ENCODE measurements at places on chromosomes 2 and 18.

DNA sequence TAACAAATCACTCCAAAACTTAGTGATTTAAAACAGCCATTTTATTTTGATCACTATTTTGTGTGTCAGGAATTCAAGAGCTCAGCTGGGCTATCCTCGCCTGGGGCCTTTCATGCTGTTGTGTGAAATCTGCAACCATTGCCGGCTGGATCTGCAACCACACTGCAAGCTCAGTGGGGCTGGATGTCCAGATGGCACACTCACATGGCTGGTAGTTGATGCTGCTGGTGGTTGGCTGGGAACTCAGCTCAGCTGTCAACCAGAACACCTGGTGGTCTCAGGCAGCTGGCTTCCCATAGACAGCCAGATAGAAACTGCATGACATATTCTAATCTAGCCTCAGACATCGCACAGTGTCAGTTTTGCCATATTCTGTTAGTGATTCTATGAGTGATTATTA is 30.6 kb upstream of the AP1S3 start:
- DNase-seq: no peak

GRCh38 chr2:57204364-57204763 is 842.2 kb upstream of the VRK2 start:
- no peak for DNase-seq

DNA sequence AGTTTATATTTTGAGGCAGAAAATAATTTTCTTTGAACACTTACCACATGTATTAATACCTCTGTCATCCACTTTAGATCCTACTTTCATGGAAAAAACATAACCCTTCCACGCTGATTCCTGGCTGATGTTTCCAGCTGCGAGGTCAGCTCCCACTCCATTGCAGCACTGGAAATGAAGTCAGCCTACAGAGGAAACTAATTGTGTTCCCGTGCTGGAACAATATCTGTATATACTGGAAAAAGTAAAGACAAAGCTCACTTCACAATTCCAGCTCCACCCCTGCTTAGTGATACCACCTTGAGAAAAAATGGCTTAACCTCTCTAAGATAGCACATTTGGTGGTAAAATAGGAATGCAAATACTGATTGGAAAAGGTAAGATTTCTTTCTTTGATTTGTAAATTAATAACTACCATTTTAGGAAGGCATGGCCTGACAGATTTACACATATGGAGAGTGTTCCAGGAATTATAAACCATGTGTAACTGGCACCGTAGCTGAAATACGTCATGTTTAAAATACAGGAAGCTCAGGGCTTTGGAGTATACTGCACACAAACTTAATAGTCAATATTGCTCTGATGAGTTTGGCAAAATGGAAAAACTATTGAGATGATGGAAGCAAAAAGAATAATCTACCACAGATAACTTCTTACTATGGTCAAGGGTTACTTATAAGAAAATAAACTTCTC is 90.0 kb downstream of the TRIB2 start:
- DNase-seq: no peak

- no peak for DNase-seq
These were observed 32.4 kb downstream of the MOGAT1 start for GRCh38 chr2:222703886-222704285.

DNA sequence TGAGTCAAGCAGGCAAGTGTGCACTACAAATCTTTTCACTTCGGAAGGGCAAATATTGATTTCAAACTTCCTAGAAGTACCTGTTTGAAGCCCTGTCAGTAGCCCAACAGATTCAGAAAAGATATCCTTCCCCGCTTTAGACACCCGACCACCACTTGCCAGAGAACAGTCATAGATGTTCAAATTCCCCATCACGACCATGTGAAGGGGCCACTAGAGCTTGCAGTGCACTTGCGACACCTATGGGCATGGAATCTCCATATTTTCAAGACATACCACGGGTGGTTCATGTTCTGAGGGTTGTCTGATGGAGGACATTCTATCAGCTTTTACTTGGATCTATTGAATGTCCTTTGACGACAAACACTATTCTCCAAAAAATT is 23.8 kb downstream of the GNLY start:
- no peak for DNase-seq

DNA sequence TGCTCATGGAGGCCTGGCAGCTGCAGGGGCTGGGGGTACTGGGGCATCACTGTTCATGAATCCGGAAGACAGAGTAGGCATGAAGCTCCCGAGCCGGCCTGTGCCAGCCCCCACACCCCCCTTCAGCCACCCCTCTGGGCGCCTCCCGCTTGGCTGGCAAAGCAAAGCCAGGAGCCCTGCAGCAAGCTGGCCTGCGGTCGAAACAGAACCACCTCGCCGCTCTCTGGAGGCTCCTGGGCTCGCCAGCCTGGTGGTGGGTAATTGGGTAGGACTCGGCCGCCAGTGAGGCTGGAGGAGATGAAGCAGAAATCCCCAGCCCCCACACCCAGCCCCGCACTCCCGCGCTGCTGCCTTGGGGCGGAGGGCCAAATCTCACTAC is 70.9 kb upstream of the GPC1 start:
- DNase-seq: no peak

DNA sequence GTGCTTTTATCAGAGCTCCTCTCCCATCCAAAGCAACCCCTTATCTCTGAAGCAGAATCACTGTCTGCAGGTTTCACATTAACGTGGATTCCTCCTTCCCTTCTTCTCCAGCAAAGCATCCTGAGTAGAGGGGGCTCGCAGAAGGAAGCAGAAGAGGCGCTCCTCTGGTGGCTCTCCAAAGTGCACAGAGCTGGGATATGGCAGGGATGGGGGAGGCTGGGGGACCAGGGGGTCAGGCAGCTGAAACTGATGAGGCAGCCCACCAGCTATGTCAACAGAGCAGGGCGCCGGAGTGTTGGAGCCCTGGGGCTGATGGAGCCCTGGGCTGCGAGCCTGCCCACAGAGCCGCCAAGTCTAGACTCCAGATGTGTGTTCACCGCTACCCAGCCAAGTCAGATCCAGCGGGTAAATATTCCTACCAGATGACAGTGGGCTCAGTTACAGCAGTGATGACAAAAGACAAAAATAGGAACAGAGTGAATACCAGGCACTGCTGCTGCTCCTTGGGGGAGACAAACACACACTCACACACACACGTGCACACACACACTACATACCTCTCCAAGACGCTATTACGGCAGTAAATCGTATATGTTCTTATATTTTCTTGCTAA is 678.3 kb upstream of the ID2 start:
- DNase-seq: no peak

- no peak for DNase-seq
These were observed 147.0 kb downstream of the GCA start for GRCh38 chr2:162490761-162491470.

DNA sequence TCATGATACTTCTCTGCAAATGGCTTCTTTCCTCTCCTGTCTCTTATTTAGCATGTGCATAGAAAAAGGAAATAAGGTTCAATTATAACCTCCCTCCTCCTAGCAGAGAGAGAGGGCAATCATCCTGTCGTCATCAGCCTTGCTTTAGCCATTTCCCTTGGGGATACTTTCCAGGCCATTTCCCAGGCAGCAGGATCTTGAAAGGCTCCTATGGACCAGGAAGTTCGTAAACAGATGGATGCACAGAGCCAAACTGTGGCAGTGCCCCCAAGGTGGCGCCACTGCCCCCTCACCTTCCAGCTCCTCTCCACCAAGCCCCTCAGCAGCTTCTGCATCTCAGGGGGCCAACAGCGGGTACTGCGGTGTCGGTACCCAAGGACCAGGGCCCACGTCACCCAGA is 157.4 kb downstream of the DTNA start:
- DNase-seq: no peak

DNA sequence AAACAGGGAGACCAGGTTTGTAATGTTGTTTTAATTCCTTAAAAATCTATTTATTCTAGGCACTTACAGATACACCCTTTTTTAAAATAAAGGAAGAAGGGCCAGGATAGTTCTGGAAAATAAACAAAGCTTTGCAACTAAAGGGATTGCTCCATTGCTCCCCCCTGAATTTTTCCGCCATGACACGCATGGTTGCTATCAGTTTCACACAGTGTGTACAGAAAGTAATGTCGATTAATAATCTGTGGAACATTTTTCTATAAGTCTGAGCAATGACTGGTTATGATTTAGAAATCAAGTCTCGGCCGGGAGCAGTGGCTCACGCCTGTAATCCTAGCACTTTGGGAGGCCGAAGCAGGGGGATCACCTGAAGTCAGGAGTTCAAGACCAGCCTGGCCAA is 90.8 kb downstream of the GAREM1 start:
- no peak for DNase-seq

DNA sequence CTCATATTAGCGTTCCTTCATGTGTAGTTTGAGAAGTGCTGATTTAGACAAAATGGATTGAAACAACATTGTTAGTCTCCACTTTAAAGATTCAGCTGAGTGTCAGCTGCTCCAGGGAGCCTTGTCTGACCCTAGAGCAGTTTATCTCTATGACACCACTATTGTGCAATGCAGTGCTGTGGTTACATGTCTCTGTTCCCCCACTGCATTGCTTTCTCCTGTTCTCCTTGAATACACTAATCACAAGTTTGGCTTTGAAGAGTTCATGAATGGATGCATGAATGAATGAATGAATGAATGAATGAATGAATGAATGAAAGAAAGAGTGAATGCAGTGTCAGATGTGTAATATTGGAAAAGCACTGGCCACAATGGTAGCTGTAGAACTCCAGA is 38.3 kb downstream of the GCG start:
- no peak for DNase-seq

DNA sequence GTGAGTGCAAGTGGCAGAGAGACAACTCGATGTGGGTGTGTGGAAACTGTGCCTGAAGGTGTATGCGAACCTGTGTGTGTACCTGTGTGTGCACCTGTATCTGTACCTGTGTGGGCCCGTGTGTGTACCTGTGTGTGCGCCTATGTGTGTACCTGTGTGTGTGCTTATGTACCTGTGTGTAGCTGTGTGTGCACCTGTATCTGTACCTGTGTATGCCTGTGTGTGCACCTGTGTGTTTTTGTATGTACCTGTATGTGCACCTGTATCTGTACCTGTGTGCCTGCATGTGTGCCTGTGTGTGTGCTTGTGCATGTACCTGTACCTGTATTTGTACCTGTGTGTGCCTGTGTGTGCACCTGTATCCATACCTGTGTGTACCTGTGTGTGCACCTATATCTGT is 150.6 kb downstream of the MYT1L start:
- no peak for DNase-seq

- DNase-seq: no peak
These were observed 249.5 kb upstream of the KLHL14 start for GRCh38 chr18:33022370-33022769.

DNA sequence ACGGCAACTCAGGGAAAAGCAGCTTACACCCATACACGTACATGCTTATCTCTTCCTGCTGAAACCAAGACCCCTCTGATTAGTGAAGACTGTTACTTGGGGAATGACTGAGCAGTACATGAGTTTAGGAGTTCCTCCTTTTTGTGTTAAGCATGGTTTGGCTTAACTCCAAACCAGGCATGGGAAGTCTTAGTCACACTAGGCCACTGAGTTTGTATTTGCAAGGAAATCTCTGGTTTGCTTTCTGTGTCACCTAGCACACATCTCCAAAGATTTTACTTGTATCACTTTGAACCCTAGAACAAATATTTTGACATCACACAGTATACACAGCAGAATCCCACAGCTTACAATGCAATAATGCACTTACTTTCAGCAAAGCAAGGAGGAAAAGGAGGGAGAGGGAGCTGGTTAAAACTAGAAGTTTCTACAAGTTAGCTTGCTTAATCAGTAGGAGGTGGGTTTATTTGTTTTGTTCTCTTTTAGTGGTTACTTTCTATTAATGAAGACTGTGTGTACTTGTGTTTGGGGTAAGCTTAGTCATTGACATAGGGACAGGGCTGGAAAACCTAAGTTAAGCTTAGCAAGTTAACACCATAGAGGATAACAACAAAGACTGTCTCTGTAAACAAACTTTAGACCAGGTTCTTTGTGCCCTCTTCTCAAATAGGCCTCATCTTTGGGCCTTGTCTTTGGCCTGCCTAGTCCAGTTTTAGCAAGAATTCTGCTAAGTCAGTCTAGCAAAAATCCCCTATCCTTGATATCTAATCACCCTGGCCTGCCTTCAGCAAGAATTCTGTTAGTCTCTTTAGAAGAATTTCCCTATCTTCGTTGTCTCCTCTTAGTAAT is 219.4 kb downstream of the MREG start:
- no peak for DNase-seq

DNA sequence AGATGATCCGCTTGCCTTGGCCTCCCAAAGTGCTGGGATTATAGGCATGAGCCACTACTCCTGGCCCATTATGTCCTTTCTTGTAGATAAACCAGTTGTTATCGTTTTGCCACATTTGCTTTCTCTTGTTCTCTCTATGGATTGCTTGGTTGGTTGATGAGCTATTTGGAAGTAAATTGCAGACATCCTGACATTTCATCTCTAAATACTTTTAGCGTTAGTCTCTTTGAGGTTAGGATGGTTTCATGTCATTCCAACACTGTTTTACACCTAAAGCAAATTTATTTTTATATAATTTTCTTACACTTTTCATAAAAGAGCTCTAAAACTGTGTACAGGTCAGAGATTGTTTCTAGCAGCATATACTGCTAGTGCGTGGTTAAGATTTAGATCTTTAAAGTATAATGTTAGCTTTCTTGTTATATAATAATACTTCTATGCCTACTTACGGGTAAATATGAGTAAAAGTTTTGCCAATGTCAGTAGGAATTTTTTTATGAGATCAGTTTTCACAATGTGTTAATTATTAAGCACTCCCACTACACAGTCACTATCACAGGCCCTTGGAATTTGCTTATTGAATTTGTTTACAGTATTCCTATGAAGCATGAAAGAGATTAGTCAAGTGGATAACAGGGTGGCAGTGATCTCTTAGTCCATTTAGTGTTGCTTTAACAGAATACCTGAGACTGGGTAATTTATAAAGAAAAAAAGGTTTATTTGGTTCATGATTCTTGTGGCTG is 10.3 kb downstream of the POLI start:
- DNase-seq: no peak

DNA sequence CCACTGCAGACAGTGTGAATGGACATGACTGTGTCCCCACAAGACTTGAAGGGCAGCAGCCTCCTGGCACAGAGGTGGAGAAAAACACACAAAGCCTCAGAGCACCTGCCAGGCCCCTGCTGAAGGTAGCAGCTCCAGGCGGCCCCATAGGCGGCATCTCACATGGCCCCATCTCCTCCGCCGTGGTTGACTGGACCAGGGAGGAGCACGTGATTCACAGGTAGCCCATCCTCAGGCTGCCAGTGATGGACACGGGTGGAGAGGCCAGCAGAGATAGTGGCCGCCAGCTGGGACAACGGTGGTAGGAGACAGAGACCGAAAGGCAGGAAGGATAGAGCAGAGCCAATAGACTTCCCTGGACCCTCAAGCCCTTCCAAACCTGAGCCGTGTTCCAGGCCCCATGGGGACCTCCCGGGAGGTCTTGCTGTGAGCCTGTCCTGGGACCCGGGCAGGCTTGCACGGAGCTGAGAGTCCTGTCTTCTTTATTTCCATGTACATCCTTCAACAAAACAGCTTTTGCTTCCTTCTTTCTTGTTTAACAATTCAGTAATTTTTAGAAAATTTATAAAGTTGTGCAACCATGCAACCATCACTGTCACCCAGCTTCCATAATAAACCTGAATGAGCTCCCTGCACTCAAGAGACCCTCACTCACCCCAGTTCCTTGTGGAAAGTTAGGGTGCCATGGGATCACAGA is 26.9 kb downstream of the GPR55 start:
- DNase-seq: no peak

Data from T-helper 17 cell (primary cell).